ENCODE measurements at places on chromosomes 7 and 10.

- no peak for DNase-seq
Observed at GRCh38 chr7:7707806-7708205, 10.6 kb downstream of the RPA3 start.

GRCh38 chr10:11147722-11148121 lies 130.1 kb downstream of the CELF2 start:
- no peak for DNase-seq

- no peak for DNase-seq
Observed at GRCh38 chr7:77904252-77904651, 105.7 kb downstream of the PHTF2 start.

DNA sequence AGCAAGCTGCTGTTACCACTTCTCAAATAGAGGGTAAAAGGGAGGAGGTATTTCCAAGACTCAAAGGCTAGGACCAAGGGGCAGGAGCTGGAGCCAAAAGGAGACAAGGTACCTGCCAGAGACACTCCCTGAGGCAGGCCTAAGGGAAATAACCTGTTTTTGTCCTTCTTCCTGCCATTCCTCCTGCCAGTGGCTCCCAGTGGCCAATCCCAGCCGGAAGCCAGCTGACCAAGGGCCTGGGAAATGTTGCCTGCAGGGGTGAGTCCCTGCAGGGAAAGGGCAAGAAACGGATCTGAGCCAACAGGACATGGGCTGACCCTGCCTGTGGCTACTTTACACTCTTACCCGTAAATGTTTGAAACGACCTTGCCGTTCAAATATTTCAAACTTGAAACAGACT lies 3.5 kb downstream of the CYTH3 start:
- DNase-seq, result no peak

GRCh38 chr7:98946389-98946788 lies 68.1 kb downstream of the TRRAP start:
- DNase-seq, result no peak
